NCI-H1048 (cell line): ENCODE measurements at places on chromosomes 1 and 21.

DNA sequence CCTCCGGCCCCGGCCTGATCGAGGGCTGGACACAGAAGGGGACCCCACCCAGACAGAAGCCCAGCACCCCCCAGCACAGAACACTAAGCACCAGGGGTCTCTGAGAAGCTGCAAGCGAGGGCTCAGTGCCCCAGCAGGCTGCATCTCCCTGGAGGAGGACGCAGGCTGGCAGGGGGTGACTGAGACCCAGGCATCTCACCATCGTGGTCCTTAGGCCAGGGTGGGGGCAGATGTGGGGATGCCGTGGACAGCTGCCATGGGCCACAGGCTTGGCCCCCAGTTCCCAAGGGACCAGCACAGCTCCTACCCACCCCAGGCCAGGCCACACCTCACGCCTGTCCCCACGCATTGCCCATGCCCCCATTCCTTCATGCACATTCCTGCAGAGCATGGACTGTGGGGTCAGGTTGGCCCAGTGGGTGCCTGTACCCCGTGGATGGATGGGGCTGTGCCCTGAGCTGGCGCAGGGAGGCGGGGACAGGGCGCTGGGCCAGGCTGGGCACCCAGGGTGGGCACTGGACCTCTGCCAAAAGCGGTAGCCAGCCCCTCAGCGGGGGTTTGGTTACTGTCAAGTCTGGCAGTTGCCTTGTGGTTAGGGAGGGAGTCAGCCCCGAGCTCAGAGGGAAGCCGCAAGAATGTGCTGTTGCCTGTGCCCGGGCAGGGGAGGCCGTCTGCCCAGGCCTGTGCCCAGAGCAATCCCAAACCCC is 61.5 kb downstream of the ARHGEF16 start:
- DNase-seq = no peak

- no peak for DNase-seq
Observed at GRCh38 chr21:33111577-33111976, 41.6 kb downstream of the OLIG1 start.

DNA sequence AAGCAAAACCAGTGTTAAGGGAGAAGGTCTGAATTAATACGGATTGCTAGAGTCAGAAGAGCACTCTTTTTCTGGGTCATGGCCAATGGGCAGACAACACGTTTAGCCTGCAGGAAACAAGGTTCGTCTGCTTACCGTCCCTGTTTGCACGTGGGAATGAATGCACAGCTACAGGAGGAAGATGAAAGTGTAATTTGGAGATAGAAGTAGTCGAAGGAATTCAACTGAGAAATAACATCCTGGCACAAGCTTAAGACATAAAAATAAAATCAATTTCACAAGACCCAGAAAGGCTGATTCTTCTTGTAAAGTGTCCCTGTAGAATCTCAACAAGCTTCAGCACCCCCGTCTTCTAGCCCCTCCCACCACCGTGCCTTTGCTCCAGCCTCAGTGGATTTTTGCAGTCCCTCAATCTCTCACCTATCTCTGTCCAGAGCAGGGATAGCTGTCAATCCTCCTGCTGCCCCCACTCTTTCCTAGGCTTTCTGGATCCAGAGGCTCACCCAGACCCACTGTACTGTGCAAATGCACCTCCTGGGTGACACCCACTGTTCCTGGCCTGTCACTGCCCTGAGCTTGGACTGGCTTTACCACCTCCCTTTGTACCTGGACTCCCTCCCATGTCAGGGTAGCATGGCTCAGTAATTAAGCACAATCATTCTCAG is 60.6 kb downstream of the C1orf94 start:
- no peak for DNase-seq

- no peak for DNase-seq
Observed at GRCh38 chr1:85708829-85709227, 595 bp upstream of the ZNHIT6 start.

DNA sequence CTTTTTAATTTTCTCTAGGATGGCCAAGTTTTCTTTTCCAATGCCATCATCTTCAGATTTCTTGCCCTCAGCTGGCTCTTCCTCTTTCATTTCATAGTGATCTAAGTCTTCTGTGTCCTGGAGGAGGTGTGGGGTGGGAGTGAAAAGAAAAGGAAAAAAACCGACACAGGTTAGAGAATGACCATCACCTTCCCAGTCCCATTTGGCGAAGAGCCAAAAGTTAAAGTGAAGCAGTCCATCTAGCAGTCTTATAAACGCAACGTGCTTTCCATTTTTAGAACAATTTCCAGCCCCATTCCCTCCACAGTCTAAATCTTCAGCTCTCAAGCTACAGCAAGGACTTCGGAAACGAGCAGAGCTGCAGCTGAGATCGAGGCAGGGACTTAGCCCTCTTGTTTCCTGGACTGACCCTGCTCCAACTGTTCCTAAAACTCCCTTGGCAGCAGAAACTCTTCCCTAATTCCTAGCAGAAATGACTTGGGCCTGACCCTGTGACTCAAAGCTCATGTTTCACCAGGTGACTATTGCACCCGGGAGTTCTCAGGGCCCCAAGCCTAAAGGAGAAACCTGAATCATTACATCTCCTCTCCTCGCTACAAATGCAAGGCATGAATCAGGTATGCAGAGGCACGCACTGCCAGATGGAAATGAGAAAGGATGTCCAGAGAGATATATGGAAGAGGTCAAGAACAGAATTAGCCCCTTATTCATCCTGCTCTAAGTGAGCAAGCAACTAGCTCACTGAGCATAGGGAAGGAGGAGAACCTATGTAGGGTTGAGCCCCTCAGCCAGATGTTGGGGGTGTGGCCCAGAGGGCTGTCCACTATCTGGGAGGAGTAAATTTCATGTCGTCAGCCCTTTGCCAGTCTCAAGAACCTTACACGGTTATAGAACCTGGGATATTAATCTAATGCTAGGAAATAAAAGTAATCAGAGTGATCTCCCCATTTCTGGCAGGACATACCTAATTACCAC is 5.1 kb downstream of the UBE2Q1 start:
- no peak for DNase-seq

DNA sequence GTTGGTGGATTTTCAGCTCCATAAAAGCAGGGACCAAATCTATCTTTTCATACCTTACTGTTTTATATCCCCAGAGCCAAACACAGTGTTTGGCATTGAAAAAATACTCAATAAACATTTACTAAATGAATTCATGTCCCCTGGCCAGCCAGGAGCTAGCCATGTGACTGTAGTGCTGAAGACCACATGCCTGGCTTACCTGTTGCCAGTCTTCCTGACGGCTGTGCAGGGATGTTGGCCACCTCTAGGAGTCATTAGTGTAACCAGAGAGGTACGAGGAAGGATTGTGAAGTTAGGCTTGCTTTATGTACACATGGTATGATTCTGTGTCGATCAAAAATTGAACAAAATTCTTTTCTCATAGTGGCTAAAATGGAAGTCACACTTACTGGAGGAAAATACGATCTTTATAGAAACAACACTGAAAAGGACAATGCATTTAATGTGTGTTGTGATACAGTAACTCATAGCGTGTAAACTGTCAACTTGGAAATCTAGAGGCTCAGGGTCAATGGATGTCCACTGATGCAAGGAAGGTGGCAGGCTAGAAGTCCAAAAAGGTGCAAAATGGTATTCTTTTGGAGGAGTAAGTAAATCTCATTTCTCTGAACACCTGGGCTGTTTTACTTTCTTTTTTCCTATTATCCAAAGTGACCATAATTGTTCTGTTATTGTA is 60.9 kb downstream of the FGGY start:
- no peak for DNase-seq

- no peak for DNase-seq
Observed at GRCh38 chr1:189220750-189221149, 1256.9 kb downstream of the BRINP3 start.

- DNase-seq = no peak
Observed at GRCh38 chr1:182015360-182015759, 46.2 kb downstream of the ZNF648 start.

GRCh38 chr1:163046071-163046470 is 23.1 kb upstream of the RGS4 start:
- DNase-seq = no peak

DNA sequence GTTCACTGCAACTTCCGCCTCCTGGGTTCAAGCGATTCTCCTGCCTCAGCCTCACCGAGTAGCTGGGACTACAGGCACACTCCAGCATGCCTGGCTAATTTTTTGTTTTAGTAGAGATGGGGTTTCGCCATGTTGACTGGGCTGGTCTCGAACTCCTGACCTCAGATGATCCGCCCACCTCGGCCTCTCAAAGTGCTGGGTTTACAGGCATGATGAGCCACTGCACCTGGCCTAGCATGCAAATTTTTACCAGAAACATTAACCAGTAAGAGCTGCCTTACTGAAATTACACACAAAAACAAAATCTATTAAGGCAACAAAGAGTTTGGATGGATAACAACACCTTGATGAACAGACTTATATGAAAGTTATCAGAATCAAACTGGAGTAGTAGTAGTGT is 12.1 kb downstream of the ZZZ3 start:
- no peak for DNase-seq

DNA sequence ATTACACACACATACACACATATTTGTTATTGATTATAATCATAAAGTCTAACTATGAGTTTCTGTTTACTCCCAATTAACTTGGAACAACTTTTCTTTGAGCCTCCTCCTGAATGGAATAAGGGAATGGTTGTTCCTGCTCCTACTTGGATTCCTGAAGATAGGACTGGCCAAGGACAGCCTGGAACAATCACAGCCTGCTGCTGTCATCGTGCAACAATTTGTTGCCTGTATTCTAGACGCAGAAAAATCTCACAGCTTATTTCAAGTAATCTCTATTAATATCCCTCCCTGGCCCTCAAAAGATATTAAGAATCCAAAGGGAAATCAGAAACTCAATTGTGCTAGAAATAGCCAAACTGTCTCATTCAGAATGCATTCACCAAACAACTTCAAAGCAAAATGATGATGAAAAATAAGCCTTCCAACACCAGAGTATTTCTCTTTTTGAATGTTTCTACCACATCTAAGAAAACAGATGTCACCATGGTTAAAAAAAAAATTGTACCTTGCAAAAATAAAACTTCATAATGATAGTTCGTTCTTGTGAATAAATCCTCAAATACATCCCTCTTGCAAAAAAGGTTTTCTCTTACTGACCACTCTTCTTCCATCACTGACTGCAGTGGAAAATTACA is 30.9 kb downstream of the RCAN1 start:
- no peak for DNase-seq

GRCh38 chr1:102655034-102655433 is 453.3 kb downstream of the COL11A1 start:
- no peak for DNase-seq

- no peak for DNase-seq
Observed at GRCh38 chr1:233477359-233477758, 136.5 kb upstream of the KCNK1 start.

DNA sequence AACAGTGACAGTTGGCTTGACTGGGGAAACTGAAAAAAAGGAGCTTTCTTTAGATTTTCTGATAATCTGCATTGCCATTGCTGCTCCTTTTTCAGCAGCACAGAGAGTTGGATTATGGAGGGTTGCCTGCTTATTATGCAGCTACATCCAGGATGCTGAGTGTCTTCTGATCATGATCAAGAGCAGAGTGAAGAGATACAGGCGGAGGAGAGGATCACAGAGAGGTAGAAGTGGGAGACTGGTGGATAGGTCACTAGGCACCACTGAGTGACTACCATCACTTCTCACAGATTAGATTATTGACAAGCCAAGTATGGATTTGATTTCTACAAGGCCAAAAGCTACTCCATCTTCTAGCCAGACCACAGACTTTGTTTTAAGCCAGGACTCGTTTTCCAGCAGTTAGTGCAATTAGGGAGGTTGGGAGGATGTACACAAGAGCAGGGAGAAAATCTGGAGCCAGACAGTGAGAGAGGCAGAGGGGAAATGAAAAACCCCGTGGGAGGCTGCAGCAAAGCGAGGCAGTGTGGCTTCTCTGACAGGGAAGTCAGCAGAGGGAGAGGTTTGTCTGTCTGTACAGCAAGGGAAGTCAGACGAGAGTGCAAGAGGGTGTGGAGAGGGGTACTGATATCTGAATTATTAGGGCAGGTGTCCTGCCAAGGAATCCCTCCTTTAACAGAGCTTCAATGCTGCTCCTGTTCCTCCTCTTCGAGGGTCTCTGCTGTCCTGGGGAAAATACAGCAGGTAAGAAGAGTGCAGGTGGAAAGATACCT is at the start of gene CD1E:
CD1E (plus strand) TSS at position 592 of the 773 bp plus-strand sequence; CDS start at position 687, 95 bp downstream.
- DNase-seq = no peak

- DNase-seq = no peak
Observed at GRCh38 chr1:22804969-22805671, 94.5 kb downstream of the EPHB2 start.

- no peak for DNase-seq
Observed at GRCh38 chr1:2875707-2876561, 74.4 kb upstream of the TTC34 start.

DNA sequence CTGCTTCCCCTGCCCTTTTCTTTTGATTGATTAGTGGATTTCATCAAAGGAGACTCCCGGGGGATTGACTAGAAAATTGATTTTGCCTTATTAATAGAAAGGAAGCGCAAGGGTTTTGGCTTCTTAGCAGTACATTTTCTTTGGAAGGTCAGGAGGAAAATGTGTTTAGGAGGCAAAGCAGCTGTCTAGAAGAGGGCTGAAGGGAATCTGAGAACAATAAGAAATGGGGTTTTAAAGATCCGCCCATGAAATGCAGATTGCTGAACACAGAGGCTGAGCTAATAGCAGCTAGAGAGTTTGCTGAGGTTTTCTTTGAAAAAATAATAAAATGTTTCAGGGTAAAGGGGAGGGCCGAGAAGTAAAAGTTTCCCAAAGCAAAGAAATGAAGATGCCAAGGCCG is 4.9 kb downstream of the SERTAD4 start:
- no peak for DNase-seq

GRCh38 chr1:202516434-202516877 is 168.0 kb downstream of the PPP1R12B start:
- DNase-seq = no peak

- DNase-seq = no peak
Observed at GRCh38 chr21:41682719-41683179, 84.1 kb downstream of the RIPK4 start.

DNA sequence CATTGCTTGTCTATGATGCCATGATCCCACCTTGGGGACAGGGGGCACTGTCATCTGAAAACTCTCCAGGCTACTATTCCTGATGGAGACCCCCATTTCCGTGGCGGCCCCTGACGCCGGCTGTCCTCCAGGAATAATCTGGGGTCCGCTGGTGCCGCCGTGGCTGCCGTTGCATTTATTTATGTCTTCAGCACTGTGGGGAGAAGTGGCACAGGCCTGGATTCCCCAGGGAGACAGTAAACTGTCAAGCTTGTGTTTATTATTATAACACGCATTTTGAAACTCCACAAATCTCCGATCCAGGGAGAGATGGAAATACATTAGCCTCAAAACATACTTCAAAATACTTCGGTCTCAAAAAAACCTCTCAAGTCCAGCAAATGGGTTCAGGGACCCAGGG is 126.9 kb upstream of the C1orf174 start:
- no peak for DNase-seq

DNA sequence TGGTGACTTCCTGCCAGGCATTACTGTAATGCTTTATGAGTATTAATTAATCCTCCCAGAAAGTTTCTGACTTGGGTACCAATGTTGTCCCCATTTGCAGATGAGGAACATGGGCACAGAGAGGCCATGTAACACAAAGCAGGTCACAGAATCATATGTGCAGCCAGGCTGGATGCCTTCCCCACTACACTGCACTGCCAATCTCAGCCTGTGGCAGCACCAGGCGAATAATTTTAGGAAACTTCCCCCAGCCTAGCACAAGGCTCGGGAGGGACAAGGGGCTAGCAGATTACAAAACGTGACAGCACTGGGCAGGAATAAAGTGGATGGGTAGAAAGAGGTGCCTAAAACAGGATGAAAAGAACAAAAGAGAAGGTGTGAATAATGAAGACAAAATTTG is 331.7 kb upstream of the PROX1 start:
- DNase-seq = no peak
